ENCODE measurements at places on chromosomes 6 and 20.

DNA sequence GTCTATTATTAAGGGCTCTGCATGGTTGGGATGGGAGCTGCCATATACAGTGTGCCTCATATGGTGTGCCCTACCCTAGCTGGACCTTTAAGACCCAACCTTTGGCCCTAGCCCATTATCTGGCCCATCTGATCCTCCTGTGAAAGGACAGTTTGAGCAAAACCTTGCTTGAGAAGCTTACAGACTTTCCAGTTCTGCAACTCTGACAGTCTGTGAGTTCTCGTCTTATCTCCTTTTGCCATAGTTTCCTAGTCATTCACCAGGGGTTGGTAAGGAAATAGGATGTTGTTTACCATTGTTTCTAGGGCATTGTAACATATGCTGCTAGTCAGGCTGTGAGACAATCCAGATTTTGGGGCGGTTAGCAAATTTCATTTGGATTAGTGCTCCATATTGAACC, 17.2 kb downstream of the CTNNBL1 start:
- no peak for DNase-seq

DNA sequence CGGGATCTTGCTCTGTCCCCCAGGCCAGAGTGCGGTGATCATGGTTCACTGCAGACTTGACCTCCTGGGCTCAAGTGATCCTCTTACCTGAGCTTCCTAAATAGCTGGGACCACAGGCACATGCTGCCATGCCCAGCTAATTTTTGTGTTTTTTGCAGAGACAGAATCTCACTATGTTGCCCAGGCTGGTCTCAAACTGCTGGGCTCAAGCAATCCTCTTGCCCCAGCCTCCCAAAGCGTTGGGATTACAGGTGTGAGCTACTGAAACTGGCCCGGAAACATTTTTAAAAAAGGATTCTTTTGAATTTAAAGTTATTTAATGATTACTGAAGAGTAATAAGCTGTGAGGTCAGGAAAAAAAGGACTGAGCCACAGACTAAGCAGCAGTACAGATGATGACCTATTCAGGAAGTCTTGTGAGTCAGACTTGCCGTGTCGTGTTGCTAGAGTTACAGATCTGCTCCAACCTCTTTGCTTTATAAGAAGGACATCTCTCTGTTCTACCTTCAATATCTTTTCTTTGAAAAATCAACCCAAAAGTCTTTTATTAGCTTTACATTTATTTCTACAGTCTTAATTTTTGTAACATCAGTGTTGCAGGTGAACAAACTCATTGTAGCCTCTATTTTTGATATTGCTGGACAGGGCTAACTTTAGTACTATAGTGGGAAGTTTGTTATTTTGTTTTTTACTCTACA, 108.7 kb downstream of the NCOA3 start:
- DNase-seq: peak; percentile 40

DNA sequence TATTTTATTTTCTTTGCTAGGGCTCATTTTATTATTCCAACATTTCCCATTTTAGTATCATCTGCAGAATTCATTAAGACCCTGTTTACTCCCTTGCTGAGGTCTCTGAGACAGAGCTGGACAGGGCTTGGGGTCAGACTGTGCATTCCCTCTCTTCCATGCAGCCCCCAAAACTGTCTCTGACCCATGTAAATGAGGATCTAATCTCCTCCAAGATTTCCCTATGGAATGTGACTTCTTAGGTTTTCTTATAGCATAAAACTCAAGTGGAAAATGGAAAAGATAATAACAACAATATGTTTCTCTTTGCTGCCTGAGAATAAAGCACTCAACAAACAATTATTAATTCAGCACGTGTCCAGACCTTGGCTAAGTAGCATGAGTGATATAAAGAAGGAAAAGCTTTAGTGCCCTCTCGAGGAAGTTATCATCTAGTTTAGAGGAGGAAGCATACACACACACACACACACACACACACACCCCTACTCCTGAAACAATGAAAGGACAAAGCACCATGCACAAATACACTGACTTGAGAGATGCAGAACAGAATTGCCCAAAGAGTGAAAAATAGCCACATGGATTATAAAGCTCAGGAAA, 815.5 kb downstream of the BCKDHB start:
- peak; percentile 3 for DNase-seq

GRCh38 chr6:69827276-69827893, 30.6 kb upstream of the LMBRD1 start:
- peak; percentile 11 for DNase-seq

DNA sequence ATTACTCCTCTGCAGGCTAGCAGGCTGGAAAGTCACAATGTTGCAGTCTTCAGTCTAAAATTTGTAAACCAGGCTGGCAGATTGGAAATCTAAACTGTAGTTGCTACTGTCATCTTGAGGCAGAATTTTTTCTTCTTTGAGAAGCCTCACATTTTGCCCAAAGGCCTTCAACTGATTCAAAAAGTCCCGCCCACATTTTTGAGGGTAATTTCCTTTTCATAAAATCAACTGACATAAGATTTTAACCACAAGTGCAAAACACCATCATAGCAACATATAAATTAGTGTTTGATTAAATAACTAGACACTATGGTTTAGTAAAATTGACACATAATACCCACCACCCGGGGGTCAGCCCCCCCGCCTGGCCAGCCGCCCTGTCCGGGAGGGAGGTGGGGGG, 28.4 kb downstream of the HLA-C start:
- DNase-seq: no peak

DNA sequence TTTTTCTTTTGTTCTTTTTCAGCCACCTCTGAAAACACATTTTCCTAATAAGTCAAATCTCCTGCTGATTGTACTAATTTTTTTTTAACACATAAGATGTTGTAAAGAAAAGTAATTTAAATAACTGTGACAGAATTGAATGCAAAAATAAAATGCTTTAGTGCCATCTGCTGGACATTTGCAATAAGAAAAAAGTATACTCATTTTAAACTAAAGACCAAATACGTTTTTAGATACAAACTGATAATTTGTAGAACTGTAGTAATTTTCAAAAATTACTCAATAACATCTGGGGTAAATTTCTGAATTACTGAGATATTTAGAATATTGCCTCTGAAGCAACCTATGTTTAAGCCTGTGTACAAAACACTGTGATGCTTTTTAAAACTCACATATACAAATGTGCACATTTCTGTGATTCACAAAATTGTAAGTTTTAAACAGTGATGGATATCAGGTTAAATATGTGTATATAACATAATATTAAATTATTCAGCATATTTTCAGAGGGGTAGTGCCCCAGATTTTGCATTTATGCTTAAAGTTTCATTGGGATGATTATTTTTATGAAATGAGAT, 198.7 kb downstream of the RIMS1 start:
- no peak for DNase-seq

DNA sequence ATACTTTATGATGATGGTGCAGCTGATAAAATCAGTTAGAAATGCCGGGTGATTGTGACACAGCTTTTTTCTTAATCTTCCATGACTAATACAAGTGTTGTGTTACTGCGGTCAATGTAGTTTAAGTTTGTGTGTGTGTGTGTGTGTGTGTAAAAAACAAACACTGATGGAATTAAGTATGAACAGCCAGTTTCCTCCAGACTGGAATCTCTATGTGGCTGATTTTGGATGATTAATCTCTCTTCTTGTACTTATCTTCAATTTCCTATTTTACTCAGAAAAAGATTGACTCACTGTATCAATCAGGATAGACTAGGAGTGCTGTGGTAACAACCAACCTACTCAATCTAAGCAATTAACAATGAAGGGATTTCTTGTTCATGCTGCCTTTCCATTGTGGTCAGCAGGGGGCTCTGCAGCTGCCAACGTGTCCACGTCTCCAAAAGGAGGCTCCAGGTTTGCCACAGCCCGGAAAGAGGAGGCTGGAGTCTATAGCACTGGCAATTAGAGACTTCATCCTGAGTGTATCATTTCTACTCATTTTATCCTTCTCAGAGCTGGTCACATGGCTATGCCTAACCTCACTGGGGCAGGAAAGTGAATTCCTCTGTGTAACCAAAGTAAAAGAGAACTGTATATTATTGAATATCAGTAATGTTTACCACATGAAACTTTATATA, 107.7 kb downstream of the CD109 start:
- DNase-seq: peak; percentile 92

GRCh38 chr6:71031912-71032311, 75.1 kb upstream of the B3GAT2 start:
- no peak for DNase-seq

DNA sequence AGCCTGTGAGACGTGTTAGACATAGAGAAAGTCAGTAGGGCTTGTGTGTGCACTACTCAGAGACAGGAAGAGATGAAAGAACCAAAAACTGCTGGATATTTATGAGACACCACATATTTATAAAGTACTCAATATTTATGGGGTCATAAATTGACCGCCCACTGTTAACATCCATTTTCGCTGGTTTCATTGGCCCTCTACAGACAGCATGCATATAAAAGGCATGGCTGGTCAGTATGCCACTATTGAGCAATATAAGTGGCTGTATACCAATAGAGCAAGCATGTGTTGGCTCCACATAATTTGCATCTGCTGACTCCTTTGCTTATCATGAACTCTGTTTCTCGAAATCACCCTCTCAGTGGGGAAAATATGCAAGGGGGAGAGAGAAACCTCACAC, 110.3 kb upstream of the BTN3A2 start:
- DNase-seq: no peak

GRCh38 chr20:58466729-58467571, 48.2 kb downstream of the APCDD1L start:
- DNase-seq: no peak

- DNase-seq: no peak
These were observed 97.4 kb downstream of the PLCB4 start for GRCh38 chr20:9166153-9166780.

- DNase-seq: no peak
These were observed 20.2 kb downstream of the RNF8 start for GRCh38 chr6:37373822-37374471.

DNA sequence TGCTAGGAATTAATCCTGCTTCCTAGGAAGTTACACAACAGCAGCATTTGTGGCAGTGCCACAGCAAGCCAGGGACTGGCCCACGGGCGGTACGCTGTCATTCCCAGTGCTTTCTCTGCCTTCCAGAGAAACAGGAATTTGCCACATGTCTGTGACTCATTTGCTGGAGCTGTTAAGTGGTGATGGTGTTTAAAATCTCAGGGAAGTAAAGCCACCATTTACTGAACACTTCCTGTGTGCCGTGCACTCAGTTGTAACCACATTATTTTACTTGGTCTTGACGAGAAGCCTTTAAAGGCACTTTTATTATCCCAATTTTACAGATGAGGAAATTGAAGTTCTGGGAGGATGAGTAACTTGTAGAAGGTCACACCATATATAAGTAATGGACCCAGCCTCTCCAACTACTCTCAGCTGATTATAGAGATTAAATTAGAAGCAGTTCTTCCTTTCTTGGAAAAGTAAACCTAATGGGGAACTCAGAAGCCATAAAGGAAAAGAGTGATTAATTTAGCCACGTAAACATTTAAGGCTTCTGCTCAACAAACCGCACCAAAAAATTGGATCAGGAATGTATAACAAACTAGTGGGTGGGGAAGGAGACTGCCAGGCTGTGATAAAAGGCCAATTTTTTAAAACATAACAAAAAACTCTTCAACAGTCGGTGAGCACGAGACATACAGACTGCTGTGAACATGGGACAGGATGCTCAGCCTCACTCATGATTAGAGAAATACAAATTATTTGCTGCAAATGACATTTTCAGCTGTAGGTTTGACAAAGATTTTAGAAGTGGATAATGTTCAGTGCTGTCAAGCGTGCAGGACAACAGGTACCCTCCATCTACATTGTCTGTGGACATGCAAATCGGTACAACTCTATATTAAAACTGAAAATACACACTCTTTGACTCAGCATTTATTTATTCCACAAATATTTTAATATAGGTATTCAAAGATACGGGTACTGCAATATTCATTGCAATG, 311.2 kb downstream of the NRN1 start:
- peak; percentile 91 for DNase-seq

Measured in GM04503 (cell line).